ENCODE measurements at places on chromosomes 5 and 9.
A peak's percentile ranks its signal among the peaks of the same experiment; 100 is the strongest.

- DNase-seq, result peak; percentile 59
Measured at GRCh38 chr9:92668746-92669526, 995 bp downstream of the IPPK start.

- DNase-seq, result no peak
Measured at GRCh38 chr5:10059556-10059955, 190.1 kb downstream of the ATPSCKMT start.

- no peak for DNase-seq
Measured at GRCh38 chr5:62308439-62308838, 2.4 kb downstream of the KIF2A start.

GRCh38 chr5:120108586-120109248 lies 355.4 kb upstream of the PRR16 start:
- no peak for DNase-seq

DNA sequence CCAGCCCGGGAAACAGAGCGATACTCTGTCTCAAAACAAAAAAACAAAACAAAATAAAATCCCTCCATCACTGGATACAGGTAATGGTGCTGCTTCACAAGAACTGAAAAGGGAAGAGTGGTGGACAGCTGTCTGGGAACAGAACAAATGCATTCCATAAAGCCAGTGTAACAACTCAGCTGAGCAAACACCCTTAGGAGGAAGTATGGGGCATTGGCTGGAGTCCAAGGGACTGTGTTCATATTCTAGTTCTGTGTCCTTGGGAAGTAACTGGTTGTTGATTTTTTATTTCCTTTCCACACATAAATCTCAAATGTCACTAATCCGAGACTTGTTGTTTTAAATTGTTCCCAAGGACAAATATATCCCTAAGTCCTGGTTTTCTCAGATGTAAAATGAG lies 38.3 kb downstream of the HTR1A start:
- no peak for DNase-seq

DNA sequence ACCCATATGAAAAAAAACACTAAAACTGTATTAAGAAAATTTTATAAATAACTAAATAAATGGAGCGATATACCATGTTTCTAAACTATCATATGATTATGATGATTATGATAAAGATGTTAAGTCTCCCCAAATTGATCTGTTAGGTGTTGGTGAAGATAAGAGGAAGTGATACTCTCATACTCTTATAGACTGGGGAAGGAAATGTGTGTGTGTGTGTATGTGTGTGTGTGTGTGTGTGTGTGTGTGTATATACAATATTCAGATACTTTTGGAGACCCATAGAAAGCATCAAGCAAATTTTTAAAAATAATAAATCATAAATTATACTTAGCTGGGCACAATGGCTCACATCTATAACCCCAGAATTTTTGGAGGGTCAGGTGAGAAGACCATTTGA lies 62.9 kb downstream of the TMEM232 start:
- DNase-seq, result no peak

DNA sequence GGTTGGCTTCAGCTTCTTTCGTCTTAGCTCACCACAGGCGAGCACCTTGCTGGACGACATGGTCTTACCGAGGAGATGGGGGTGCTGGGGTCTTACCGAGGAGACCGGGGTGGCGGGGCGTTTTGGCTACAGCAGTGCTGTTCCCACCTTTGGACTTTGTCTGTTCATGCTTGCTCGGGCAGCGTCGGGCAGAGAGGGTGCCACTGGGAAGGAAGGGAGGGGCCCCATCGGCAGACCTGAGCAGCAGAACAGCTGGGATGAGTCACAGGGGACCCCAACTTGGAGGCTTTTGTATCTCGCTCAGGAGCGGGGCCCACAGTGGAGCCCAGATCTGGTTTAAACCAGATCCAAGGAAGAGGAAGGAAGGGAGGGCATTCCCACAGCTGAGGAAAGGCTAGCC lies 106.0 kb upstream of the CACNA1B start:
- DNase-seq, result no peak

DNA sequence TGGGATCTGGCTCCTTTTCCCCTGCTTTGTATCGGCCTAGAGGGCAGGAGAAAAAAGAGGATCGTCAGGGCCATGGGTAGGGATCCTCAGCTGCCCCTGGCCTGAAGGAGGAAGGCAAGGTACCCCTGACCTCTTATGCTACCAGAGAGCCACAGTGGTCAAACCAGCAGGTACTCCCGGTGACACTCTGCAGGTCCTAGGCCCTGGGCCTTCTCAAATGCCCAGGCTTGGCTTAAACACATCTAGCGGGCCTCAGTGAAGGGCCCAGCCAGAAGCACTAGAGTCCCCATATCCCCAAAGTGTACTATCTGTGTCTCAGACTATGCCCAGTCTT lies 3.5 kb downstream of the IRF1 start:
- peak; percentile 21 for DNase-seq

GRCh38 chr5:139062910-139063663 lies 135.1 kb downstream of the SIL1 start:
- DNase-seq, result no peak

DNA sequence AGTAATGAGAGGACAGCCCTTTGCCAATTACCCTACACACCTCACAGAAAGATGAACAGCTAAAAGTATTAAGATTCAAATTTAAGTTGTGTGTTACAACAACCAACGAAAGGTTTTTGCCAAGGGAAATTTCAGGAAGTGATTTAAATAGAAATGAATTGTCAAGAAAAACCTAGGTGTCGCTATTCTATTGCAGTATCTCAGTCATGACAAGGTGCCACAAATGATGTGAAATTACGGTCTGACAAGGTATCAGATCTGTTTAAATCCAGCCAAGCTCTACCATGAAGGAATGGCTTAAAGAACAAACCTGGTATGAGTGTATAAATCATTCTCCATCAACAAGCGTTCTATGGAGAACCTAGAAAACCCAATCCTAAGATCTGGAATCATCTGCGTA lies 189.7 kb downstream of the ATPSCKMT start:
- DNase-seq, result no peak

DNA sequence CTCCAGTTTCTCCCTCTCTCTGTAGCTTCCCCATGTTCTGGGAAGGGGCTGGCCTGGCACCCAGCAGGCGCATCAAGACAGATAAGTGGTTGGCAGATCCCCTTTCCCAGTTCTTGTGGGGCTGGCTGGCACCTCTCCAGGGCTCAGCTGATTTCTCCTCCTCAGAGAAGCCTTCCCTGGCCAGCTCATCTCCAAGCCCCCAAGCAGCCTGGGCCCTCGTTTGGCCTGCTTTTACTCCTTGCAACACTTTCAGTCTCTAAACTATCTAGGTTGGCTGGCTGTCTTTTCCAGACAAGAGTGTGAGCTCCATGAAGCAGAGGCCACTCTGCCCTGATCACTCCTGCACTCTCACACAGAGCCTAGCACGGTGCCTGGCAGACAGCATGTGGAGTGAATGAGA lies 13.5 kb downstream of the MACROH2A1 start:
- DNase-seq, result no peak

GRCh38 chr5:135534609-135535419 lies 950 bp downstream of the NEUROG1 start:
- DNase-seq, result no peak

- DNase-seq, result no peak
Measured at GRCh38 chr5:97118261-97119006, 24.0 kb downstream of the LIX1 start.

DNA sequence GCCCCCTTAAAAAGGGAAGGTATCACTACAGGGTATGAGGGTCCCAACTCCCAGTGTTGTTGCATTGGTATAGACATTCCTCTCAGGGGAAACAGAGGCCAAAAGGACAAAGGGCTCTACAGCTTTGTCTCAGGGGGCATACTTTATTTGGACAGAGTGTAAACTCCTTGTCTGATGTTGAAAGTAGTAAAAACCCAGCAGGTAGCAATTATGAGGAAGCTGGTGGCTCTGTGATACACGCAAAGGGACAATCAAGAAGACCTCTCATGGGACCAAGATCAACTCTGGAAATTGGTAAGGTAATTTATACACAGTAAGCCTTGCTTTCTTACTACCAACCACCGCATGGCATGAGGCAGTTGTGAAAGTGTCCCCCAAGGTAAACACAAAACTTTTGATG lies 764.6 kb downstream of the CDH12 start:
- DNase-seq, result no peak

GRCh38 chr9:110842169-110842568 lies 173.6 kb downstream of the MUSK start:
- no peak for DNase-seq

- no peak for DNase-seq
Measured at GRCh38 chr9:106707291-106707690, 155.7 kb upstream of the ZNF462 start.

GRCh38 chr9:134691695-134692572 lies 50.3 kb downstream of the COL5A1 start:
- DNase-seq, result no peak

- no peak for DNase-seq
Measured at GRCh38 chr9:3787628-3788027, 261.8 kb upstream of the RFX3 start.

- no peak for DNase-seq
Measured at GRCh38 chr9:124878021-124878420, 16.1 kb downstream of the ARPC5L start.

DNA sequence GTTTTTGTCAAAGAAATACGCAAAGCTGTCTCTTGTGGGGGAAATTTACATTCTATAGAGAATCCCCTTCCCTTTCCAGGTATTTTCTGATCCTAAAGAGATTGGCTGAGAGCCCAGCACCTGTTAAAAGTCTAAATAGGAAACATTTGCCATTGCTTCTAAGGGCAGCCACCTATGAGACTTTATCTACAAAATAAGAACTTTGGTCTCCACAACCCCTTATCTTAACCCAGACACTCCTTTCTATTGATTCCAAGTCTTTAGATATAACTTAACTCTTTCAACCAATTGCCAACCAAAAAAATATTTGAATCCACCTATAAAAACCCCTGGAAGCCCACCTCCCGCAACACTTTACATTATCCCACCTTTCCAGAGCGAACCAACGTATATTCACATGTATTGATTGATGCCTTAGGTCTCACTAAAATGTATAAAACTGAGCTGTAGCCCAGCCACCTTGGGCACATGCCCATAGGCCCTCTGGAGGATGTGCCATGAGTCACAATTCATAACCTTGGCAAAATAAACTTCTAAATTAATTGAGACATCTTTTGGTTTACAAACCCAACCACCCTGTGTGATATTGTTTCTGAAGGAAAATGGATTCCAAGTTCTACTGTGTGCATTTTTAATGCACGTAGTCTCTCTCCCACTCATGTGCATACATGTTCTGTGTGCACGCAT lies 211.4 kb downstream of the GAS1 start:
- DNase-seq, result no peak

DNA sequence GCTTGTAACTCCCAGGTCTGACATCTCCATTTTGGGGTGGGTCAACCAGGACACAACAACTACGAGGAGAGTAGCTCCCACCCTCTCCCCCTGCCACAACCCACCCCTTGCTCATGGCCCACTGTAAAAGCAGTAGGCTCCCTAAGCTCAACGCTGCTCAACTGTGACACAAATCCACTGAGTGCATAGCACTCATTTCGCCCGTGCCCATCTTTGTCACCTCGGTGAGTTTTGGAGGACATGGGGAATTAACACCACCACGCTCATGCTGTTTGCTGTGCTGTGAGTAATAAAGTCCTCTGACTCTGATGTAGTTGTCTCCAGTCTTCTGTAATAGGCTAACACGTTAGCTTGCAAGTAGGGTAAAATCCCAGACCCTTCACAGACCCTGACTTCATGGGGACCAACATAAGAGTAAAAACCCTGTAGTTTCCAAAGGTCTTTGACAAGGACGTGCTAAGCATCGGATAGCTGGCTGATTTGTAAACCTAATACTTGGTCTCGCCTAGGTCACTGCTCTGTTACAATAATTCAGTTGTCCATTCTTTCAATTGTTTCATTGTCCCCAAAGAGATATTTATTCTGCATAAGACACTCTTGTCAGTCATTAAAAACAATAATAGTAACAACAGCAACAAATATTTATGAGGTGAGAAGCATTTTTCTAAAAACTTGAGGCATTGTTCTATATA lies 7.7 kb downstream of the PLGRKT start:
- DNase-seq, result no peak

DNA sequence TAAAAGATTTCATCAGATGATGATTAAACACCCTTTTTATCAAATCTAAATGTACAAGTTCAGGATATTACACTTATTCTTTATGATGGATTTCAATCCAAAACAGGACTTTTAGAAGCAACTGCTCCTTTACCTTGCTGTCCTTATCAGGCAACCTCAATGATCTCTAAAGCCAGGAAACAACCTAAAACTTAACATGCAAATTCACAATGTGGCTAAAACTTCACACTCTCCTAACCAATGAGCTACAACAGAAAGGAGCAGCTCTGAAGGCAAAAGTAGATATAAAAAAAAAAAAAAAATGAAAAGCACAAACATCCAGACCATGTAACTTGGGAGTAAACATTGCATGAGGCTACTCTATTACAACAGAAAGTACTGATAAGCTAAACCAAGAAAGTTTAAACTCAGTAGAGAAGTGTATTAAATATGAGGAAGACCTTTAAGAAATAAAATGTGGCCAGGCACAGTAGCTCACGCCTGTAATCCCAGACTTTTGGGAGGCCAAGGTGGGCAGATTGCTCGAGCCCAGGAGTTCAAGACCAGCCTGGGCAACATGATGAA lies 22.9 kb downstream of the SLC25A51 start:
- DNase-seq, result no peak

DNA sequence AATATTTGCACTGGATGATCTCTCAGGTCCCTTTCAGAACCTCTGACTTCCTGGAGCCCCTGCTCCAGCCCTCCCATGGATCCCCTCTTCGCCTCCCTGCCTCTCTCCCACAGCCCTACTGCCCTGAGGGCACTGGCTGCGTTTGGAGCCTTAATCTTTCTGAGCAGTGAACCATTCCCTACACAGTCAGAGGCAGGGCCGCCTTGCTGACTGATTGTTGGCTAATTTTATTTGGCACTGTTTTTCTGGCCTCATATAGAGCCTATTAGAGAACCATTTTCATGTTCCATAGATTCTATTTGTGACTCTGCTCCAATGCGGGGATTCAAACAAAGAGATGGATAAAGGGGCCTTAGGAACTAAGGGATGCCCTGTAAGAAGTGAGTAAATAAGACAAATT lies 91.1 kb downstream of the BRINP1 start:
- DNase-seq, result no peak

- no peak for DNase-seq
Measured at GRCh38 chr5:75711151-75711550, 6.1 kb downstream of the POC5 start.

DNA sequence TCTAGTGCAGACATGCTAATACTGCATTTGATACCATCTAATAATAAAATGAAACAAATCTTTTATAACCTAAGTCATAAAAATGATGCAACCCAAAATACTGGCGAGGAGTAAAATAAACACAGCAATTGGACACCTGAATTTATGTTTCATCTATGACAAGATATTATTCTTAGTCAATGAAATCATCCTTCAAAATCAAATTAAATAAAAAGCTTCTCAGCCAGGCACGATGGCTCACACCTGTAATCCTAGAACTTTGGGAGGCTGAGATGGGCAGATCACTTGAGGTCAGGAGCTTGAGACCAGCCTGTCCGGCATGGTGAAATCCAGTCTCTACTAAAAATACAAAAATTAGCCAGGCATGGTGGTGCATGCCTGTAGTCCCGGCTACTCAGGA lies 179.0 kb downstream of the TMEM232 start:
- no peak for DNase-seq

Measured in stimulated activated CD4-positive, alpha-beta T cell treated with anti-CD3 and anti-CD28 coated beads, Interleukin-2, amount 100 ng/mL, for 24 hours (primary cell).